ENCODE measurements at places on chromosomes 13 and 19.

DNA sequence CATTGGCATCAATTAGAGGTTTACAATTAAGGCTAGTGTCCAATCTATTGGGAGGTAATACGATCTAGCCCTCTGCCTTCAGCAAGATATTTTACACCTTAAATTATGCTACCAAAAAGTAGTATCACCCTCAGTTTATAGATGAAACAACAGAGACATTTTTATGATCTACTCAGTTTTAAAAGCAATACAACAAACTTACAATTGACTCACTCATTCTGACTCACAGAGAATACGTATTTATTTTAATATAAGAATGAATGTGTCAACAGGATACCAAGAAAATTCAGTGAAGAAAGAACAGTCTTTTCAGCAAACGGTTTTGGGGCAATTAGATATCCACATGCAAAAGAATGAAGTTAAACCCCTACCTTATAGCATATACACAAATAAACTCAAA lies 32.5 kb upstream of the STARD13 start:
- DNase-seq = no peak

GRCh38 chr13:93193682-93194081 lies 32.9 kb upstream of the GPC6 start:
- DNase-seq = no peak

DNA sequence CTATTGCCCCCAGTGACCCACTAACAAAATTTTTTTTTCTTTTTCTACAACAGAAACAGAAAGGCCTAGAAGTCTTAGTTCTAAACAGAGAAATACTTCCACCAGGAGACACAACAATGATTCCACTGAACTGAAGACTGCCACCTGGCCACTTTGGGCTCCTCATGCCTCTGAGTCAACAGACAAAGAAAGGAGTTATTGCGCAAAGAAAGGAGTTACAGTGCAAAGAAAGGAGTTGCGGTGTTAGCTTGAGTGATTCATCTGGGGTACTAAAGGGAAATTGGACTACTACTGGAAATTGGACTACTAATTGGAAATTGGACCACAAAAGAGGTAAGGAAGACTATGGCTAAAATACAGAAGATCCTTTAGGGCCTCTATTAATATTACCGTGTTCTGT lies 116.6 kb downstream of the PCDH17 start:
- no peak for DNase-seq

DNA sequence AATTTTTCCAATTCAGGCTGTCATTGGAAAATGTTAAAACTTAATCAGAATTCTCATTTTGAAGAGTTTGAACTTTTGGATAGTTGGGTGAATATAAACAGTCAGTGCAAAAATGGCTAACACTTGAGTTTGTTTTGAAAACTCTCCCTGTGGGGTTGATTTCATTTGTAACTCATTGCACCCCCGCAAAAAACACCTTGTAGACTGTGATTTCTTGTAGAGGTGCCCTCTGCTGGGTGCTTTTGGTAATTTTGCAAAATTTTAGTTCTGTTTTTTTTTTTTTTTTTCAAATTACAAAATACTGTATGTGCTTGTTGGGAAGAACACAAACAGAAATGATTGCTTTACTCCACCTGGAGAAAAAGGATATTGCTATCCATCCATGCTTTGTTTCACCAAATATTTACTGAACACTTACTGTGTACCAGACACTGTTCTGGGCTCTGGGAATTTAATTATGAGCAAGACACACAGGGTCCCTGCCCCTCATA lies 28.2 kb upstream of the GPI start:
- peak; percentile 38 for DNase-seq

DNA sequence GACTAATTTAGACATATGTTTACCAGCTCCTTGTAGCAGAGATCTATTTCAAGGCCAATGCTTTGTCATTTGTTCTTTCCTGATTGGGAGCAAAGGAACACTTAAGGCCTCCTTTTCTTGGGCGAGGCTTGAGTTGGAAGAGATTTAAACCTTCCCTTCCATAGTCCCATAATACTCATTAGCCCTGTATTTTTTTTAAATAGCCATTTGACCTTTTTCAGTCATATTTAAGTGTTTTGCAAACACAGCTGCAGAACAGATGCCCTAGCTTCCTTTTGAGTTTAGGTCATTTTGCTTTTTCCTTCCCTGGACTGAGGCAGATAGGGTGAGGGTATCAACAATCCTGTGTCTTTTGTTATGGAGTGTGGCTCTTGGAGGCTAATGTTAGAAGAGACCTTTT lies 198.3 kb downstream of the NBEA start:
- no peak for DNase-seq

DNA sequence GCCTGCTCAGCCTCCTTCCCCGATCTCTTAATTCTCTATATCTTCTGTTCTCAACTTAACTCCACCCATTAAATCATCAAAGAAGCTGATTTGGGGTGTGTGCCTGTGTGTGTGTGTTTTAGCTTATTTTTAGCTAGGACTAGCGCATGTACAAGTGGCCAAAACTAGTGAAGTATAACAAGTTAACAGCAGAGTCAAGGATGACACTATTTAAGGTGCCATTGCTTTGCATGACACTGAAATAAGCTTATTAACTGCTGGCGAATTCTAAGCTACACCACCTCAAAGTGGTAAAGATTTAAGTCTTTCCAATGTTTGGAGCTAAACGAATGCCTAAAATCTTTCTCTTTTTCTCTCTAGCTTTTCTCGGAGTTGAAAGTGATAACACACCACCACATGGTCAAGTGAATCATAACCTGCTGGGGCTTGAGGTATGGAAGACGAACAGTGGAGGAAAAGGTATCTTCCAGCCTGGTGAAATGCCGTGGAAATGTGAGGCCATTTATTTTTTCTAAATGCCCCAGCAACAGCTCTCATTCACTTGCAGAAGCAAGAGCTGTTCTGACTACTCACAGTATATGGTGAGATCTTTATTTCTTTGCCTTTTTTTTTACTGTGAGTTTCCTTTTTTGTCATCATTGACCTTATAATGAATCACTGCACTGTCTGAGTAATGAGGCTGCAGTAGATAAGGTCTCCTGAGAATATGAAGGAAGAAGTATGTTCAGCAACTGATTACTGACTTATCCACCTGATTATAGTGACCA lies 570.3 kb downstream of the PCDH9 start:
- DNase-seq = no peak

- DNase-seq = no peak
These were observed 21.9 kb downstream of the ONECUT3 start for GRCh38 chr19:1774989-1775772.

DNA sequence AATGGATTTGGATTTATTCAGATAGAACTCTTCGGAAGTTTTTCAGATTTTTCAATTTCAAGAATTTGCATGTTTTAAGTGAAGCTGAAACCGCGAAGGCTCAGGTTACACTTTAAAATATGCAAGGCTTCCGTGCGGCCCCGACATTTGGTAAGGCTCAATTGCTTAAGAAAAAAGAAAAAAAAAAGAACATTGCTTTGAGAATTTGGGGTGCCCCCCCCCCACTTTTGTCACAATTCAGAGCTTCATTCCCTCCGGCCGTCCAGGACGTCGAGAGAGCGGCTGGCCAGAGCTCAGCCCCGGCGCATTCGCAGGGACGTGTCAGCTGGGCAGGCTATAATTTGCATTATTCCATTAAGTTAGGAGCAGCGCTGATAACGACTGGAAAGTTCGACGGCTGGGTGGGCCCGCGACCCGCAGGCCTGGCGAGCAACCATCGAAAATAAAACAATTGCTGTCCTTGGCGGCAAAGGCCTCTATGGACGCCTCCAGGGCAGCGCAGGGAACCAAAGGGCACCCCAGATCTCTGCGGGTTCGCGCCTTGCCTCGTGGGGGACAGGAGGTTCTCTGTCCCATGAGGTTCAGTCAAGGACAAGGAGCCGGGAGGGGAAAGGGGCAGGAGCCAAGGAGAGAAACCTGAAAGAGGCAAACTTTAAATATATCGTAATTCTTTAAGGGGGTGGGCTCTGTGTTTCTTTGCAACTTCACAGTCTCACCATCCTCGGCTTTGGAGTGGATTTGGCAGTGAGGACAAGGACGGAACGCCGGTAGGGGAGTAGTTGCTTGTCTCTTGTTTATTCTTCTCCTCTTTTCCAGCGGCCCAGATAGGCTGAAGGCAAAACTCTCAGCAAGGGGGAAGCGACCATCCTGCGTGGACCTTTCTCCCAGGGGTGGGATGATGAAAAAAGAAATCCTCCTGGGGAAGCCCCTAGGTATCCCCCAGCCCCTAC lies 7.0 kb downstream of the SOX21 start:
- no peak for DNase-seq

DNA sequence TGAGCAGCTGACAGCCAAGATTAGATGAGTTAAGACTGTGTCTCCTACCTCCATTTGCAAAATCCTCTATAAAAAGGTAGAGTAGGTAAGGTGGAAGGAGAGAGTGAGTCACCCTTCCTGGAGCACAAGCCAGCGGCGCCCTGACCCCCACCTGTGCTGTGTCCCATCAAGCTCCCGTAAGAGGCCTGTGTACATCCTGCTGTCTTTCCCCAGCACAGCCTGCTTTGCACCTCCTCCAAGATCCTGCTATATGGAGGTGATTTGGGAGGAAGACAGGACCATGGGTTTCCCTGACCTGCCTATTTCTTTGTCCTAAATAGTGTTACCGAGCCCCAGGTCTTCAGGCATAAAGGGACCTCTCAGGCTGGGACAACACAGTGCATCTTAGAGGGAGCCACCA lies 62.3 kb upstream of the UQCRFS1 start:
- DNase-seq = no peak

GRCh38 chr13:73967397-73968165 lies 166.6 kb downstream of the KLF12 start:
- DNase-seq = no peak

DNA sequence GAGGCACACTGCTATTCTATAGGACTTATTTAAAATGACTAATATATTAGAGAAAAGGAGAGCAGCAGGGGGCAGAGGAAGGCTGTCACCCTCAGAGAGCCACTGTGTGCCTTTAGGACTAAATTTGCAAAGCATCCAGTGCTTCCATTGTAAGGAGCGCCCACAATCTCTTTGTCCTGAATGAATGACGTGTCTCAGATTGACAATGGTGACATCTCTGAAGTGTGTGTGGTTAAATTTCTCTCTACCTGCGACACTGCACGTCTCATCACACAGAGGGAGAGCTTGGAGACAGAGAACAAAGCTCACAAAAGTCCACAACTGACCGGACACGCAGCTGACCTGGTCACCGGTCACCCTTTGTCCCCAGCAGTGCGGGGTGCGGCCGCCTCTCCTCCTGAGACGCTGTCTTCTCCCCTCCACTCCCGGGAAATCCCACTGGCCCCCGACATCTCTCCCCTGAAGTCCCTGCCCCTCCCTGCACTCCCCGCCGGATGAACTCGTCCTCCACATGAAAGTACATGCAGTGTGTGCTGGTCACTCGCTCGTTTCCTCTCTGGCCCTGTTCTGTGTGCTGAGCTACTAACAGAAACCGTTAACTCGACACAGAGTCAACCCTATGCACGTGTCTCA lies 107.2 kb downstream of the RAB20 start:
- DNase-seq = no peak

DNA sequence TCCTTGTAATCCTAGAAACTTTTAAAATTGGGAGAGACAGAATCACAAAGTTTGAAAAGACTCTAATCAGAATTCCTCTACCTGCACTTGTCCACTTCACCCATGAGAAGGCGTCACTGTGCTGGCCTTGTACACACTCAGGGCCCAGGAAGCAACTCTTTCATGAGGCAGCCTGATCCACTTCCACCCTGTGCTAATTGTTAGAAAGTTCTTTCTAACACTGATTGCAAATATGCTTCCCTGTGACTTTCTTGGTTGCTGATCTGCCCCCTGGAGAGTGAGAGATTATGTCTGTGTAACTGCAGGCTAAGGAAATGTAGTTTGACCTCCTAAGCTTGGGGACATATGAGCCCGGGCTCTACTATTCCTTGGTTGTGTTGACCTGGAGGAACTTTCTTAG lies 494.6 kb downstream of the MYO16 start:
- DNase-seq = no peak

GRCh38 chr19:4519521-4520277 lies 1.4 kb upstream of the PLIN4 start:
- DNase-seq = no peak

- DNase-seq = no peak
These were observed 1.1 kb upstream of the KCNJ14 start for GRCh38 chr19:48454150-48454730.

- no peak for DNase-seq
These were observed 211.5 kb downstream of the KLF12 start for GRCh38 chr13:73922493-73923393.

GRCh38 chr13:73989244-73989843 lies 144.9 kb downstream of the KLF12 start:
- no peak for DNase-seq

DNA sequence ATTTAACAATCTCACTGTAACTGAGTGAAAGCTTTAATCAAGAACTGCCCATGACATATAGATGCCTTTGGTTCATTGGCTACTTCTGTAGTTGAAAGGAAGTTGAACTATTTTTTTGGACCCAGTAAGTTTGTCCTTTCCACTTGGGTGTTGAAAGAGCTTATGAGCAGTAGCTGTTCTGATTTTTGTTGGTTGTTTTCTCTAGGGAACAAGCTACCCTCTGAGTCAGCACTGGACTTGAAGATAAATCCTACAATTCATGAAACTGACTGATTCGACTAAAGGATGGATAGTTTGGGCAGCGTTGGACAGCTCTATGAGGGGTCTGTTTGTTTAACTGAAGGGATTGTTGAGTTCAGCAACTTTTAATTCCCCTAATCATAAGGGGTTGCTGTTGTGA lies 101.0 kb downstream of the PAN3 start:
- no peak for DNase-seq

DNA sequence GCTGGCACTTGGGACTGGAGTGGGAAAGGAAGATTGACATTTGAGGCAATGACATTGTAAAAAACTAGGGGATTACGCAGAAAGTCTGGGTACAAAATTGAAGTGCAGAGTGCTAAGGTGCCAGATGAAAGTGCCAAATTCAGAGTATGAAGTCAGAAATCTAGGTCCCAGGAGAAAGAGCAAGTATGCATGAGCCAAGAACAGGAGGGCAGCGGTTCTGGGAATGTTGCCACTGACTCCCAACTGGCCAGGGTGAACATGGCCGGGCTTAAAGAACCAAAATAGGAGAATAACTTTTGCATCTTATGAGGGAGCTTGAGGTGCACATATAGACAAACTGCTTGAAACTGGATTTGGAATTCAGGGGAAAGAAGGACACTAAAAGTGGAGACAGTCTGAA lies 495.8 kb upstream of the KLF12 start:
- DNase-seq = no peak

DNA sequence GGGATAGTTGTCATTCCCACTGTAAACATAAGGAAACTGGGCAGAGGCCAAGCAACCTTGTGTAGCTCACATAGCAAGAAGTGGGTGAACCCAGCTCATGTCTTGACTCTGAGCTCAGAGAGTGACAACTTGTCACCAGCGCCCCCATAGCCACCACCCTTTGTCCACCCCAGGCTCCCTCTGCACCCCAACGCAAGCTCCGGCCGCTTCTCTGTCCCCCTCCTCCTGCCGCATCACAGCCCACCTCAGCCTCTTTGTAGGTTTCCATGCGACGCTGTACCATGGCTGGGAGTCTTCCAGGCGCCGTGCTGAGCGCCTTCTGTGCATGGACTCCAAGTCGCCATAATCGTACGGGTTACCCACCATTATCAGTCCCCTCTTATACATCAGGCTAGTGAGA lies 3.3 kb downstream of the GP6 start:
- no peak for DNase-seq

- DNase-seq = no peak
These were observed 131.5 kb downstream of the DLEU7 start for GRCh38 chr13:50711996-50712395.

GRCh38 chr13:24280720-24281119 lies 28.7 kb upstream of the C1QTNF9 start:
- no peak for DNase-seq

GRCh38 chr13:23639674-23640073 lies 69.5 kb downstream of the TNFRSF19 start:
- no peak for DNase-seq

GRCh38 chr19:42199440-42200115 lies 17.9 kb downstream of the DEDD2 start:
- peak; percentile 23 for DNase-seq
